Endothelial cell of umbilical vein (primary cell): ENCODE measurements at places on chromosomes 12 and 14. TPM values are rescaled to one million over a fixed set of nuclear protein-coding genes. Genes with fewer than 3 reads are reported as not detected.

- no peak for DNase-seq
These were observed 6.0 kb downstream of the PLEKHH1 start for GRCh38 chr14:67539116-67539515.

DNA sequence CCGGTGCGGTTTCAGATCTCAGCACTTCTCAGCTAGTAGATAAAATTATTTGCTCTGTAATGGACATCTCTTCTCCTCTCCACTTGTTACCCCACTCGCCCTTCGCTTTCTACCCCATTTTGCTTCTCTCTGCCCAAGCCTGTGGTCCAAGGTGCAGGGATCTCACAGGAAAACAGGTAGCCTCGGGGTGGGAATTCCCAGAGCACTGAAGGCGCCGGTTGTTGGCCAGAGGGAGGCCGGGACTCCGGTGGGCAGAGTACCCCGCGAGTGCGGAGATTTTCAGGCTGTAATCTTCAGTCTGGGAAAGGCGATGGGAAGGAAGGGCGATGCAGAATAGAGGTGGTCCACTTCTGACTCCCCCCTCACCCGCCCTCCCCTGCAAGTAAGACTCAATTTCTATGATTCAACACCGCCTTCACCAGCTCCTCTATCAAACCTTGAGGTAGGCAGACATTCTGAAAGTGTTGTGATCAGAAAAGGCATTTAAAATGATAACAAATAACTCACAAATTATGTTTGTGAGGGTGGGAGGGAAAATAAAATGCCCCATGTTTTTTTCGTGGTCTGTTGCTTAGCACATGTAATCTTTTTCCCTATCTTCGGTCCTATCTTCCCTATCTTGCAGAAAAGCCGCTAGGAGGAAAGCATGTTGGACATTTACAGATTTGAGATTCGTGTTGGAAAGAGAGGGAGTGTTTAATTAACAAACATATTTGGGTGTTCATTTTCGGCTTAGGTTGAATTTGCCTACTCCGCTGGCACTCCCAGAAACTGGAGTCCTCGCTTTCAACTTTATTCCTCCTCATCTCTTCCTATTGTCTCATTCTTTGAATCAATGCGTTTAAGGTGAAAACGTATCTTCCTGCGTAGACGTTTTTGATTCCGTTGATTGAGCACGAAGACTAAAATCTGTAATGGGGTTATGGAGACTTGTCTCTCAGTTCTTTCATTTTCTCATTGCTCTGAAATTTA is 8.5 kb downstream of the FOXG1 start:
- no peak for DNase-seq

The EID3 gene
- total RNA-seq: 12.7 and 14.5 TPM in 2 replicates

DNA sequence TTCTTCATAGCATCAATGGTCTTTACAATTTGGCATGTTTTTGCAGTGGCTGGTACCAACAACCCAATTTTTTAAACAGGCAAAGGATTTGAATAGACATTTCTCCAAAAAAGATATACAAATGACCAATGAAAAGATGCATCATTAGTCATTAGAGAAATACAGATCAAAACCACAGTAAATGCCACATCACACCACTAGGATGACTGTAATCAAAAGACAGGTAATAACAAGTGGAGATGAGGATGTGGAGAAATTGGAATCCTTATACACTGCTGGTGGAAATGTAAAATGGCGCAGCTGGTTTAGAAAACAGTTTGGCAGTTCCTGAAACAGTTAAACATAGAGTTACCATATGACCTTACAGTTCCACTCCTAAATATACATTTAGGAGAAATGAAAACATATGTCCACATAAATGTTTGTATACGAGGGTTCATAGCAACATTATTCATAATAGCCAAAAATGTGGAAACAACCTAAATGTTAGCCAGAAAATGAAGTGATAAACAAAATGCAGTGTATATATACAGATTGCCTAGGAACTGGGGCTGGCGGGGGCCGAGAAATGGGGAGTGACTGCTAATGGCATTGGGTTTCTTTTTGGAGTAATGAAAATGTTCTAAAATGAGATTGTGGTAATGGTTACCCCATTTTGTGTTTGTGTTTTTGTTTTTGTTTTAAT is 55.2 kb downstream of the TGFB3 start:
- no peak for DNase-seq

- DNase-seq: no peak
These were observed 187.4 kb upstream of the RASSF8 start for GRCh38 chr12:25771041-25771440.

DNA sequence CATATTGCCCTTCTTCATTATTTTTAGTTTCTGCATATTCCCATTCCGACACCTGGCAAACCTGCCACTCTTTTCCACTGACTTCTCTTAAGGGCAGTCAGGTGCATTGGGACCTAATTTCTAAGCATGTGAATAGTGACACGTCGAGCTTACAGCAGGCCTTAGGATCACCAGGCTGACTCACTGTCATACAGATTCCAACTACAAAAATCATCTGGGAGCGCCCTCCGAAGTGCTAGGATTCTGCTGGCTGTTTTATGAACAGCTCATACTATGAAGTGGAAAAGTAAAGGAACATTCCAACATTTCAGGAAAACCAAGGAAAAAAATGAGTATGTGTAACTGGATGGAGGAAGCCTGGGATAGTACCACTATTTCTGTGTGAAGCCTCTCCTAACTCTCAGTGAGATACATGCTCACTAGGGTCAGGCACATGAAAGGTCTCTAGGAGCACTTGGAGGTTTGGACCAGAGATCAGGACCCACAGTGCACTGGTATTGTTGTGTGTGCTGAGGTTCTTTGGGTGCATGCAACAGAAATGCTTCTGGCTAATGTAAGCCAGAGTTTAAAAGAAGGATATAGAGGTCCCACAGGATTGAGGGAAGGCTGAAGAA is 257.4 kb downstream of the ZFP36L1 start:
- DNase-seq: no peak

The RD3L gene
- total RNA-seq: not detected in 2 replicates

- no peak for DNase-seq
These were observed 53.6 kb upstream of the CD163 start for GRCh38 chr12:7557227-7557626.

DNA sequence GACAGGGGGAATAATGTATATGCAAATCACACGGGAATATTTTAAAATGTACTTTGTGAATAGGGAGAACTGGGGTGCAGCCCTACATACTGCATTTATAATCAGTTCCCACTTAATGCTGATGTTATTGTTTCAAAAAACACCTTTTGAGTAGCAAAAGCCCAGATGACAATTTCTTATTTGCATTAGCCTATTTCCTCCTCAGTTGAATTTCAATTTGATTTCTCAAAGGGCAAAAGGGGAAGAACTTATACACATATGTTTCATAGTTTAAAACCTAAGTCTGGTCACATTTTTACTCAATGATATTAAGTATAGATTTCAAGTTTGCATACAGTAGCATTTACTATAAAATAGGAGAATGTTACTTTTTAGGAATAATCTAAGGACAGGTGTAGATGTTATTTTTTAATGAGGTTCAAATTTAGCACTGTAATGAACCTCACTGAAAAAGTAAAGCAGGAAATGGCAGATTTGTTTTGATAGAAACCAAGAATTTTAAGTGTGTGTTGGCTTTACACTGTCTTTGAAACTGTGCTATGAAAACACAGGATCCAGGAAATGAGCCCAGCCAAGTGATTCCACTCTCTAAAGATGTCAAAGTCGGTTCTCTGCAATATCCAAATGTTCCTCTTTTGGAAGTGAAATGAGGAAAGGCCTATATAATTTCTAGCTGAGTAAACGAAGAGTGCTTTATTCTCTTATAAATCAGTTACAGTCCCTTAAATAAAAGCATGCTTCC is 367.4 kb downstream of the BTG1 start:
- peak; percentile 2 for DNase-seq

DNA sequence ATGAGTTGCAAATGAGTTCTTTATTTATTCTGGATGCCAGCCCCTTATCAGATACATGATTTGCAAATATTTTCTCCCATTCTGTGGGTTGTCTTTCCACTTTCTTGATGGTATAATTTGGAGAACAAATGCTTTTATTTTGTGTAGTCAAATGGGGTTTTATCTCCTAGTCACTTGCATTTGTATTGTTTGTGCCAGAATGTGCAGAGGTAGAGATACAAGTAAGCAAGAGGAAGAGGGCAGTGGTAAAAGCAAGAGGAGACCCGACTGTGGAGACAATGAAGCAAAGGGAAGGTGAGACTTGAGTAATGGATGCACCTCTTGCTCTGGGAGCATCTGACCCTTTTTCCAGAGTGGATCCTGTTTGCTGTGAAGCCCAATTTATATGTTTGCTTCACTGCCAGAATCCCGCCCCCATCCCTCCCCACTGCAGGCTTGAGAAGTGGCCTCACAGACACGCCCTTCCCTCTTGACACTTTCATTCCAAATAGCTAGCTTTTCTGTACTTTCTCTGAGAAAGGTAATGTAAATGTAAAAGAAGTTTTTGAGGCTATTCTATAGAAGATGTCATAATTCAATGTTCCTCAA is 786 bp upstream of the PFKM start:
- no peak for DNase-seq

- no peak for DNase-seq
These were observed 64.4 kb downstream of the ZFC3H1 start for GRCh38 chr12:71599210-71599609.

GRCh38 chr14:101553393-101553792 is 7.9 kb upstream of the DIO3 start:
- no peak for DNase-seq

GRCh38 chr12:85821759-85822158 is 14.4 kb downstream of the RASSF9 start:
- DNase-seq: peak; percentile 83

DNA sequence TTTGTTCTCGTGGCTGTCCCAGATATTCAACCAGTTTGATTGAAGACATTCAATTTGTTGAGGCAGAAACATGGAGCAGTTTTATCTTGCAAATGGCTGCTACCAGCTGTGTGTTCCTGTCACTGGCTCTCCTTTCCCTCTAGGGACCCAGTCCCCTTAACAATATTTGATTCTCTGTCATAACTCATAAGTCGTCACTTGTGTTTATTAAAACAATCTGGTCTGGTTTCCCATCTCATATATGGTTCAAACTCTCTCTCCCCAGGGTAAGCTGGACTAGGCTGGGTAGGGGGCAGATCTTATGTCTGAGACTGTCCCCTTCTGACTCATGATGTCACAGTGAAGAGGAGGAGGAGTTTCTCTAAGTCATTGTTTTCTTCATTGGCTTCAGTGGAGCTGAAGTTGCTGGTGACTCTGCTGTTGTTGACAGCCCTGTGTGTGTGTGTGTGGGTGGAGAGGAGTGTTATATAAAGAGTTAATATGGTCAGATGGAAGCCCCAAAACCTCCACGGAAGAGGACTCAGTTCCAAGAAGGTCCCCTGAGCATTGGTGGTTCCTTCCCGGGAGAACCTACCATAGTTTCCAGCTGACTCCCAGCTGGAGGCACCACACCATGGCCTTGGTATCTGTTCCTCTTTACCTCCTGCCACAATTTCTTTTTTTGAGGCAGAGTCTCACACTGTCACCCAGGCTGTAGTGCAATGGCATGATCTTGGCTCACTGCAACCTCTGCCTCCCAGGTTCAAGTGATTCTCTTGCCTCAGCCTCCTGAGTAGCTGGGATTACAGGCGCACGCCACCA is 16.1 kb upstream of the GNG2 start:
- no peak for DNase-seq

DNA sequence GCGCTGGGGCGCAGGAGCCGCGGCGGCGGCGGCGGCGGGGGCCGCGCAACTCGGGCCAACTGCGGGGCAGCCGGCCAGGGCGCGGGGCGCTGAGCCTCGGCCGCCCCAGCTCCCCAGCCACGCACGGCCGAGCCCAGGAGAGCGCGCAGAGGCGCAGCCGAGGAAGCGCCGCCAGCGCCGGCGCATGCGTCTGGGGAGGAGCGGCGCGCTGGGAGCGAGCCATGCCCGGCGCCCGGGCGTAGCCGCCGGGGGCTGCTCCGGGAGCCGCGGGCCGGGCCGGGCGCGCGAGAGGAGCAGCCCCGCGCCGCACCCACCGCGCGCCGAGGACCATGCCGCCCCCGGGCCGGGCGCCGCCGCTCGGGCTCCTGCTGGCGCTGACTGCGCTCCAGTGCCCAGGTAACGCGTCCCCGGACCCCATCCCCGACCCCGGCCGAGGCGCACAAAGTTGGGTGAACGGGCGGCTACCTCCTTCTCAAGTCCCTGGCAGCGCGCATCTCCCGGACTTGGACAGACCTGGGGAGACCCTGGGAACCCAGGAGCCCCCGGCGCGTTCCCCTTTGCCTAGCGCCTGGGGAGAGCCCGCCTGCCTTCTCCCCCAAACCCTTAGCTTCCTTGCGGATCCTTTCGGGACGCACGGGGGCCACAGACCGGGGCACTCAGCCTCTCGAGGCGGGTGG is 121.4 kb downstream of the AACS start:
- DNase-seq: no peak

The PPTC7 gene
- total RNA-seq: 15.2 and 17.0 TPM in 2 replicates

GRCh38 chr12:22409377-22410164 is 75.1 kb upstream of the ST8SIA1 start:
- no peak for DNase-seq

GRCh38 chr14:61545726-61546455 is 149.4 kb upstream of the HIF1A start:
- no peak for DNase-seq

The IPO8 gene
- 44.7 and 52.5 TPM in 2 replicates for total RNA-seq

DNA sequence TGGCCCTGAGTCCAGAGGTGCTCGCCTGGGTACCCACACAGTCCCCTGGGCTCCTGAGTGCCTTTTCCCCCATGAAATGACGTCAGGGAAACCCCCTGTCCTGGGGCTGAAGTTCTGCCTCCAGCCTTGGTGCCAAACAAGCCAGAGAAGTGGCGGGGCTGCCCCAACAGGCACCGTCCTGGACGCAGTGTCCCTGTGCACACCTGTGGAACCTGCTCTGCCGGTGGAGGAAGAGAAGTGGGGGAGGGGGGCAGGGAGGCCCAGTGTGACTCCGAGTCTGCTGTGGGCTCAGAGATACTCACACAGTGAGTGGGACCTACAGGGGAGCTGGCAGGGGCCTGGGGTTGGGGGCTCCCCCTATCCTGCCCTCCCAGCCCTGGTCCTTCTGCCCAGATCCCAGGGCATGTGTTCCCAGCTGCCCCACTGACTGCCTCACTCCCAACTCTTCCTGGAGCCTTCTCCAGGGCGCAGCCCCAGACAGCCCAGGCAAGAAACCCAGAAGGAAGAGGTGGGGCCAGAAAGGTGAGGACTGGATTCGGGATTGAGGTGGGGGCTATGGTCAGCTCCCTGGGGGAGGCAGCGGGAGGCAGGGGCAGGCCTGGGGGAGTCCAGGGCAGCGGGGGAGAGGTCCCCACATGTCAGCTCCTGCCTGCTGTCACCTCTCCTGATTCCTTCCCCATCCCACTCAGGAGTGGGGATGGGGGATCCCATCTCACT is 24.7 kb downstream of the CCDC85C start:
- DNase-seq: no peak

GRCh38 chr14:99731547-99732435 is 47.7 kb downstream of the CYP46A1 start:
- no peak for DNase-seq

DNA sequence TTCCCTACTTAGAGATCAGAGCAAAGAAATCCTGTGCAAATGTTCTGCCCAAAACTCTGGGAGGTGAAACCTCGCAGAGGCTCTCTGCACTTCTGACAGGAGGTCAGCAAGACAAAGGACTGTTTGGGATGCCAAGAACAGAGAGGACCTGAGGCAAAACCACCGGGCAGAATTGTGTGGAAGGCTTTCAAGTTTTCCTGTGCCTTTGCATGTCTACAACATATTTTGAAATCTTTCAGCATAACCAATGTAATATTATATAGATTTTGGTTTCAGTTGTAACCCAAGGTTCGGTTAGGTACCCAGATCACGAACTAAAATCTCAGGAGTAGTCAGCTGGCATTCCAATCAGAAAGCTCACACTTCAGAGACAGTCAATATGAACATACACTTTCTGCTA is 99.4 kb upstream of the PLEKHA5 start:
- no peak for DNase-seq

- DNase-seq: peak; percentile 50
These were observed 25.1 kb downstream of the CCNK start for GRCh38 chr14:99506276-99506675.
